ENCODE measurements at places on chromosomes 16 and 17. TPM values are rescaled to one million over a fixed set of nuclear protein-coding genes. Genes with fewer than 3 reads are reported as not detected.

Gene CACNG5
- not detected for total RNA-seq

Gene NACA2
- not detected for total RNA-seq

Gene CLEC10A
- 0.59 TPM for total RNA-seq

Gene FA2H
- total RNA-seq, result not detected

Gene CORO6
- total RNA-seq, result 3.3 TPM

Gene ZNF267
- 57.9 TPM for total RNA-seq

Gene PRAC1
- not detected for total RNA-seq

Gene IKZF3
- 39.7 TPM for total RNA-seq

Gene C16orf46
- not detected for total RNA-seq

Gene ALOXE3
- total RNA-seq, result 0.81 TPM

Gene VMP1
- 73.6 TPM for total RNA-seq

Gene FBXL19
- 8.9 TPM for total RNA-seq

Gene RNF222
- total RNA-seq, result 1.2 TPM

Gene TBC1D3H
- not detected for total RNA-seq

Gene C17orf78
- not detected for total RNA-seq

Gene TP53TG3C
- not detected for total RNA-seq

Gene SRRM2
- total RNA-seq, result 1,199 TPM

Gene STX4
- total RNA-seq, result 54.1 TPM

Gene RAB37
- 19.0 TPM for total RNA-seq

Gene SLFN12
- total RNA-seq, result 2.4 TPM

Gene MILR1
- total RNA-seq, result not detected

Gene TNFRSF17
- total RNA-seq, result not detected

Gene CSH1
- not detected for total RNA-seq

Gene NTN1
- 0.14 TPM for total RNA-seq

Gene CASKIN1
- 0.06 TPM for total RNA-seq

Measured in CD4-positive, alpha-beta T cell (primary cell).